GM04503 (cell line): ENCODE measurements at places on chromosomes 2 and 18.

- DNase-seq: peak; percentile 90
Measured at GRCh38 chr2:106956879-106957278, 70.9 kb upstream of the ST6GAL2 start.

DNA sequence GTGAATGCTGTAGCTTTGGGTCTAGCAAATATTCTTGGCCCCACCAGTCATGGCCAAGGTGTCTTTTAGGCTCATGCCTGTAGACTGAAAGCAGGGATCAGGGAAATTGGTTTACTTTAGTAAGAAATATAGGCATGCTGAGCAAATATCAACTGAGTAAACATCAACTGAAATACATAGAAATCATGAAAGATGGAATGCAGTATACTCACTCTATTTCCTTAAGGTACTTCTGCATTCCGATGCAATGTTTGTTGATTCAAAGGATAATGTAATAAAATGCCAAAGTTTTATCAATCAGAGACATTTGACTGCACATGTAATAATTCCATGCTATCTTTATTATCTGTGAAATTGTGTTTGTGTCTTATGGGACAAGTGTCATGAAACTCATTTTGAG, 19.6 kb upstream of the IL1R1 start:
- DNase-seq: no peak

DNA sequence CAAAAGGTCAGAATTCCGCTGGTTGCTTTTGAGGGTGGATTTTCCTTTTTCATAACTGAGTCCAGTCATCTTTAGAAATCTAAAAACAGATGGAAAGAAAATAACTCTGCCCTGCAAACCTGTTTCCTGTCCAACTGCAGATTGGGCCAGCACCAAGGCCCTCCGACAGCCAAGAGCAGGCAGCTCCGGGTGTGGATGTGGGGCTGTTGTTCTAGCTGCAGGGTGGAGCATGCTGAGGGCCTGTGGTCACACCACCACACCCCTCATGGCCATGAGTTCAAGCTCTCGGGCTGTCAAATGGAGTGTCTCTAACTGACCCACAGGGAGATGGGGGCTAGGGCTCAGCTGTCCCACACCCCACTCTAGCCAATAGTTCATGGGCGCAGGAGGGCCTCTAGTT, 69.3 kb upstream of the BZW1 start:
- DNase-seq: peak; percentile 22

DNA sequence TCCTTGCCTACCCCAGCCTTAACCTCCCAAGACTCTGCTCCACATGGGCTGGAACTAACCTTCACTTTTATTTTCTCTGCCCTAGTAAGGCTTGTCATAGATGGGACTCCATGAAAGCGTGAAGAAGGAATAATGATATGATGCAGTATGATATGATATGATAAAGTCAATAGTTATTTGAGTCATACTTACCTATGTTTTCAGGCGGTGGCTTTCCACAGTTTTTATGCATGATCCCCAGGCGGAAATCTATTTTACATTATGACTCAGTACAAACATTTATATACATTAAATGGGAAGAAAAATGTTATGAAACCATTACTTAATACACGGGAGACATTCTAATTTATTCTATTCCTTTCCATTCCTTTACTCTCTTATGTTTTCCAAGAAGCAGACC, 5.6 kb downstream of the ACMSD start:
- DNase-seq: no peak

DNA sequence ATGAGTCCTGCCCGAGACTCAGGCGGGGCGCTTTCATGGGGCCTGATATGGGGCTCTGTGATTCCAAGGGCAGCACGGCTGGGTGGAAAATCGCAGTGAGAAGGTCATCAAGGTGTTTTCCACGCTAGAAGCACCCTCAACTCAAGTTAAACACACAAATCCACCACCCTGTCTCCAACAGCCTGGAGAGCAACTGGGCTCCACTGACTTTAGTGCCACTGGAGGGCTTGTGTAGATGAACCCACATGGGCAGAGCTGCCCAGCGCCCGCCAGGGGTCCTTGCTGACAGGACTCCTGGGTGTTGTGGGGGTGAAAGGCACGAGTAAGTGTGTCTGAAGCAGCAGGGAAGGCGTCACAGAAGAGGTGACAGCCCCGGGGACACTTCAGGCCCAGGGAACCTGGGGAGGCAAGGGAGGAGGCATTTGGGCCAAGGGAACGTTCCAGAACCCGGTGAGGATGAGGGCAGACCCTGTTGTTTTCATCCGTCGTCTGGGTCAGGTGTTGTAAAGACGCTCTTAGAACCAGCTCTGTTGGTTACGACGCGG, 51.8 kb upstream of the CTDP1 start:
- DNase-seq: no peak

DNA sequence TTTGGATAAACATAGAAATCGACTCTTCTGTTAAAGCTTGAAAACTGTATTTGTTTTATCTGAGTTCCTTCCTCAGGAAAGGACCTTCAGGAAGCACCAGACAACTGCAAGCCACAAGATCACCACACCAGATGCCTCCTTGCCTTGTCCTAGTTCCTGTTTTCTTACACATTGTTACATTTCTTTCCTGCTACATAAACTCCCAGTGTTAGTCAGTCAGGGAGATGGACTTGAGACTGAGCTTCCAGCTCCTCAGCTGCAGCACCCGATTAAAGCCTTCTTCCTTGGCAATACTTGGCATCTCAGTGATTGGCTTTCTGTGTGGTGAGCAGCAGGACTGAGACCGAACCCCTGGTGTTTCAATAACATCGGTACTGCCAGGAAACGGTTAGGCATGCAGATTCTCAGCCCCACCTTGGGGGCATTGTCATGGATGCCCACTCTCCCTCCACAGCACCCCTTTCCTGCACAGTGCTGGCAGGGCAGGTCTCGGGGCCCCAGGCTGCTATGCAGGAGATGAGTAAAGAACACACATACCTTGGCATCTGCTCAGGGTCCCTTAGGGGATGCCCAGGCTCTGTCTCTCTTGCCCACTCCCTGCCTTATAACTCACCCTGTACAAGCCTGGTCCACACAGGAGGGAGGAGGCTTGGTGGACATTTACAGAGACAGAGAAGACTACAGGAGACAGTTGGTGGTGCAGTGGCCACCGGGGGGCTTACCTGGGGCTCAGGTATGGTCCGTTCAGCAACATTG, 32.6 kb downstream of the ANKMY1 start:
- no peak for DNase-seq

GRCh38 chr2:203849010-203849409, 18.6 kb upstream of the CTLA4 start:
- DNase-seq: no peak

DNA sequence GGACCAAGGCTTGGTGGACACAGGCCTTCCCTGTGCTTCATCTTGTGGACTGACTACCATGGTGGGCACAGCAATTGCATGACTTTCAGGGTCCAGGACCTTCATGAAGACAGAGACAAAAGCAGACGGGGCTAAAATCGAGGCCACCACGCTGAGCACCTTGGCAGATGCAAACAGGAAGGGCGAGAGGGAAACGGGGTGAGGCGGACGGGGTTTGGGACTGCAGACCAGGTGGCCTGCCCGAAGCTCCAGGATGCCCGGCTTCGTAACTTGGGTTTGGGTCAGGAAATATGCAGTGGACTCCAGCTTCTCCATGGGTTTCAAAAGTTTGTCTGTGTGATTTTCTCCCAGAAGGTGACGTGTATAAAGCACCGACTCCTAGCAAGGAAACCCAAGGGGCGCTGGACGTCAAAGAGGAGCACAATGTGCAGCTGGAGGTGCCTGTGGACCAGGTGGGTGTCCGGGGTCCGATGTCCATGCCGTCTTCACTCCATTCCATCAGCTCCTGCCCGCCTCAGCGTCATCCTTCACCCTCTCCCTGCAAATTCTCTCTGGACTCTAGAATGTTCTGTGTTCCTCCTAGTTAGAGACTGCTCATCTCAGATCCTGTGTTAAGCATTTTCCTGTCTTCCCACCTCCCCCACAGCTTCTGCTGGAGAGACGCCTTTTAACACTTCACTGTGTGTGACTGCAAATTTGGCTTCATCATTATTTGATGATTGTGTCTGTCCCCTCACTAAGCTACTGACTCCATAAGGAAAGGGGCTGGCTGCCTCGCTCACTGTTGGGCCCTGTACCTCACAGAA, 65.8 kb downstream of the DCDC2C start:
- DNase-seq: no peak

DNA sequence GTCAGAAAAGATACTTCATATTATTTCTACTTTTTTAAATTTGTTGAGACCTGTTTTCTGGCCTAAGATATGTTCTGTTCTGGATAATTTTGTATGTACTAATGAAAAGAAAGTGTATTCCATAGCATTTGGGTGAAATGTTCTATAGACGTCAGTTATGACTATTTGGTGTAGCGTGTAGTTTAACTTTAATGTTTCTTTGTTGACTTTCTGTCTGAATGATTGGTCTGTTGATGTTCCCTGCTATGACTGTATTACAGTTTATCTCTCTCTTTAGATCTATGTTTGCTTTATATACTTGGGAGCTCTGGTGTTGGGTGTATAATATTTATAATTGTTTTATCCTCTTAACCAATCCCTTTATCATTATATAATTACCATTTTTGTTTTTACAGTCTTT, 352.4 kb downstream of the PTPRM start:
- DNase-seq: no peak

DNA sequence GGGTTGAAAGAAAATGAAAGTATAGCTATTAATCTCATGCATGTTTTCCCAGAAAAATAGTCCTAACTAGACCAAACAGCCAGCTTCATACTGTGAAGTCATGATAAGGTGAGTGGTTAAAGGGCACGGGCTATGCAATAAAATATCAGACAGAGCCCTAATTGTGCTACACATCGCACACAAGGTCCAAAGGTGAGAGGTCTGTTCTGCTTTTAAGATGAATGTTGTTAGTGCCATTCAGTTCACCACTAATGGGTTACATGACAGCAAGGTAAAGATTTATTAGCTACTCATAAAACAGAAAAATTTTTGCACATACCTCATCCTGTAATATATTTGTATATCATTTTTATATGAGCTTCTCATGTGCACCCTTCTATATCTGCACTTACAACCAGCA, 105.0 kb upstream of the STK17B start:
- DNase-seq: no peak

GRCh38 chr2:103402944-103403343, 641.1 kb downstream of the TMEM182 start:
- no peak for DNase-seq

- DNase-seq: no peak
Measured at GRCh38 chr2:25042321-25043240, 705 bp downstream of the EFR3B start.

DNA sequence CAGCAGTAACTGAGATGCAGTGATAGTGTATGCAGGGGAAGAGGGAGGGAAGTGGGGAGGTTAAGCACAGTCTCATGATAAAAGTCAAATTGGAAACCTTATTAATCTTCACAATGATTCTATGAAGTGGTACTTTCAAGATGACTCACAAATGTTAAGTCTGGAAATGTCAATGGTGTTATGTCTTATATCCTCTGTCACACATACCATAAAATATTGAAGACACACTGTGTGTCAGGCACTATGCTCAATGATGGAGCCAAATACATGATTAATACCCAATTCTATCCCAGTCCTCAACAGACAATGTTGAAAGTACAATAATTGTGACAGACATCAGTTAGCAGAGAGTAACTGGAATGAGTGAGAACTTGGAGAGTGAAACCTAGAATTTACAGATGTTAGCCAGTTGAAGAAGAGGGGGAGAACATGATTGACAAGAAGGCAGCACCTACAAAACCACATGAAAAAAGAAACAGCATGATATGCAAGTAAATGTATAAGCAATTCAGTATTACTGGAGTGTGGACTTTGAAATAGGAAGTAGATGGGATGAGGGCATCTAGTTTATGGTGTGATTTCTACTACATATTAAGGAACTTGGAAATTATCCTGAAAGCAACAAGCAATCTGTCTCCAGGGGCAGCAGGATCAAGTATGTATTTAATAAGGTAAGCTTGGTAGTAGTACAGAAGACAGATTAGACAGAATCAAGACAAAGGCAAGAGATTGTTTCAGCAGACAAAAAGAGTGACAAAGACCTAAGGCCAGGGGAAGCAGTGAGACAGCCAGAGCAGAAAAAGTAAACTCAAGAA, 107.6 kb downstream of the STRN start:
- no peak for DNase-seq

GRCh38 chr2:53438100-53438499, 329.5 kb upstream of the CHAC2 start:
- DNase-seq: no peak

GRCh38 chr18:23772327-23773024, 83.2 kb downstream of the LAMA3 start:
- DNase-seq: no peak

DNA sequence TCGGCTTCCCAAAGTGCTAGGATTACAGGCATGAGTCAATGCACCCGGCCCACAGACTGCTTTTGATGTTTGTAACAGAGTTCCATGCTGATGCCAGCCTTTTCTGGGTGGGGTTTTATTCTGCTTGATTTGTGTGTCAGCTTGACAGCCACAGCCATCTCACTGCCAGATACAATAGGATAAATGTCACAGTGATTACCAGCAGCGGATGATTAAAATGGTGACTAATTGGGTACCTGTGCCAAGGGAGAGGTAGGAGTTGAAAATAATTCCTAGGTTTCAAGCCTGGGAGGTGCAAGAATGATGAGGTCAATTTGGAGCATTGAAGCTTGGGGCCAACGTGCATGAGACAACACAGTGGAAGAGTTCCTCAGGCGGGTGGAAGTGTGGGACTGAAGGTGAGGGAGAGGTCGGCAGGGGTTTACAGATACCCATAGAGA, 39.4 kb downstream of the SH2D6 start:
- peak; percentile 27 for DNase-seq

- no peak for DNase-seq
Measured at GRCh38 chr2:69667805-69668382, 24.4 kb upstream of the AAK1 start.

- no peak for DNase-seq
Measured at GRCh38 chr2:156356014-156356754, 23.7 kb upstream of the NR4A2 start.

- no peak for DNase-seq
Measured at GRCh38 chr2:39121523-39122063, 742 bp upstream of the SOS1 start.

DNA sequence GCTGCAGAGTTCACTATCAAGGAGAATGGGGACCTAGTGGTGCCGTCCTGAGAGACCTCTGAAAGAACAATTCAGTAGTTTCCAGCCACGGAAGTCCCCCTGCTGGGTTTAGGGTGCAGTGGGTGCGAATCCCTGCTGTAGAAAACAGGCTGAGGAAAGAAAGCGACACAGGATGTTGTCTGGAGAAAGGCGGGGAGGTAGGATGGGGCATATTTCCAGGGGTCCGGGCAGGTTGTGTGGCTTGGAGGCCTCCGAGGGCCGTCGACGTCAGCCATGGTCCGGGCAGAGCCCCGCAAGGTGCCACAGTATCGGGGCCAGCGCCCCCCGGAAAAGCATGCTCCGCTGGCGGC, 807 bp upstream of the CREB1 start:
- DNase-seq: no peak

- DNase-seq: no peak
Measured at GRCh38 chr2:20506201-20506685, 59.4 kb downstream of the RHOB start.

DNA sequence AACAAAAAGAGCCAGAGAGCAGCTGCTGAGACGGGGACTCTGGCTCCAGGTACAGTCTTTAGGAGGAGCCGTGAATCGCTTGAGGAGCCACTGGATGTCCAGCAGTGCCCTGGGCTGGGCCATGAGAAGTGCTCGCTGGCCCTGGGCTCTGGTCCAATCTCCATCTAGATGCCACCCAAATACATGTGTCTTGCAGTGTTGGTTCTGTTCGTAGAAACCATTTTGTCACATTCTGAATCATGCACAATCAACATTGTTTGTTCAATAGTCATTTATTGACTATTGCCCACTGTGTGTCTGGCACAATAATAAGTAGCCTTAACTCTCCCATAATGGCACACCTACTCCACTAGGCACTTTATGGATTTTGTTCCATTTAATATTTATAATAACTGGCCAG, 26.1 kb downstream of the TYMS start:
- DNase-seq: no peak
